Activated CD8-positive, alpha-beta memory T cell treated with anti-CD3 and anti-CD28 coated beads for 24 hours (primary cell): ENCODE measurements at places on chromosomes 7 and 10.
A peak's percentile ranks its signal among the peaks of the same experiment; 100 is the strongest.

DNA sequence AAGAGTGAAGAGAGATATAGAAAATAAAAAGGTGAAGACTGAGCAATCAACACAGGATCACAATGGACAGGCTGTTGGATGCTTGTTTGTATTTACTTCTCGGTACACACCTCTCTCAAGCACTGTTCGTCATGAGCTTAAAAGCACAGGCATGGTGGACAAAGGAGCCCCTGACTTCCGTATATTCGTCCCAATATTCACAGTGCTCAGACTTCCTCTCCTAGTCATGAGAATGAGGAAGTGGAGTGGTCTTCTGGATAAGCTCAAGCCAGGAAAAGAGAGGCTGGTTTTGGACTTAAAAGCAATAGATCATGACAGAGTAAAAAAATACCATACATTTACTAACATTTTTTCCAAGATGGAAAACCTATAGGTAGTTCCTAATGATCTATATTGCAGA lies 172.5 kb downstream of the SORCS1 start:
- DNase-seq, result no peak

- no peak for DNase-seq
Measured at GRCh38 chr10:59098831-59099452, 77.5 kb upstream of the PHYHIPL start.

GRCh38 chr7:19294619-19295018 lies 149.4 kb upstream of the FERD3L start:
- DNase-seq, result no peak

DNA sequence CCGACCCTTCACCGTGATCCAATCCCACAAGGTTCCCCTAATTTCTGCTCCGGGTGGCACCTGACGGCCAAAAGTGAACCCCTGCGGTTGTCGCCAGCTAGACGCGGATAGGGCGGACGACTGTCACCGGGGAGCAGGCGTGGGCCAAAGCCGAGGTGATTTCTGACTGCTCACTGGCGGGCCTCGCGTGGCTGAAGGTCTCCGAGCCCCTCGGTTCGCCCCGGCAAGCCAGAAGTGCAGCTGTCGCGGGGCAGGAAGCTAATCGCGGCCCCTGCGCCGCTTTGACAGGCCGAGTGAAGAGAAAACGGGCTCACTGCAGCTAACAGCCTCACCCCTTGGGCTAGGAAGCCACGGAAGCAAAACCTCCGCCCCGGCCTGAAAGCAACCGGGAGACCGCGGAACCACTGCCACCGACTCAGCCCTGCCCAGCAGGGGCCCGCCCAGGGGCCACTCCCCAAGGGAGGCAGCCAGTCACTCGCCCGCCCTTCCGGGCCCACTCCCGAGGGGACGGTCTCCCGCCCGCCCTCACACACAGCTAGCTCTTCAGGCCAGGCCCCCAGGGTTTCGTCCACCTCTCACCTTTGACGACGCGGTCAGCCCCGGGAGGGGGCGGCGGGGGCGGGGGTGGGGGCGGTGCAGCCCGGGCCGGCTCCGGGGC lies 469 bp downstream of the PPP3CB start:
- peak; percentile 94 for DNase-seq

GRCh38 chr10:49632406-49633317 lies 18.8 kb downstream of the CHAT start:
- DNase-seq, result no peak

- DNase-seq, result no peak
Measured at GRCh38 chr10:110492069-110492822, 5.5 kb upstream of the DUSP5 start.

GRCh38 chr10:106571192-106571946 lies 593.1 kb downstream of the SORCS1 start:
- no peak for DNase-seq

DNA sequence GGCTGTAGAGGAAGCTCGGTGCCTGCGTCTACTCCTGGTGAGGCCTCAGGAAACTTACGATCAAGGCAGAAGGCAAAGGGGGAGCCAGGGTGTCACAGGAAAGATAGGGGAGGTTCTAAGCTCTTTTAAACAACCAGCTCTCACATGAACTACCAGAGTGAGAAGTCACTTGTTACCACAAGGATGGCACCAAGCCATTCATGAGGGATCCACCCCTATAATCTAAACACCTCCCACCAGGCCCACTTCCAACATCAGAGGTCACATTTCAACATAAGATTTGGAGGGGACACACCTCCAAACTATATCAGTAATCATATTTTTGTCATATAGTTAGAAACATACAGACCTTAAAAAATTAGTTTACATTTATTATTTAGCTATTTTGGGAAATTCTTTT lies 9.4 kb downstream of the NOC3L start:
- no peak for DNase-seq

- DNase-seq, result no peak
Measured at GRCh38 chr10:373526-374309, 238.5 kb downstream of the ZMYND11 start.

DNA sequence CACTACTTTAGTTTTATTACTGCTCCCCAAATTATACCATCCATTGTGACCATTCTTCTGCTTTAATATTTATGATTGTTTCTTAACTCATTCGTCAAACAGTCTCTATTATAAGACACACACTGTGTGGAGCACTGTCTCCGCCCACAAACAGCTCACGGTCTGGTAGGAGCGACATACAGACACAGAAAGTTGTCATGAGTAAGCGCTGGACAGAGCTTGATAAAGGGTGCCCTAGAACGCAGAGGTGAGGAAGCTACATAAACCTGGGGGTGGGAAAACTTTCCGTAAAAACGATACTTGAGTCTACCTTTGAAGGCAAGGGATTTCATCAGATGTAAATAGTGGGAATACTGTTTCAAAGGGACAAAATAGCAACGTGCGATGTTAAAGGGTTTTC lies 207.9 kb downstream of the PHF14 start:
- no peak for DNase-seq

- DNase-seq, result no peak
Measured at GRCh38 chr10:19853831-19854230, 37.6 kb downstream of the PLXDC2 start.
